ENCODE measurements at places on chromosomes 13 and 19.

DNA sequence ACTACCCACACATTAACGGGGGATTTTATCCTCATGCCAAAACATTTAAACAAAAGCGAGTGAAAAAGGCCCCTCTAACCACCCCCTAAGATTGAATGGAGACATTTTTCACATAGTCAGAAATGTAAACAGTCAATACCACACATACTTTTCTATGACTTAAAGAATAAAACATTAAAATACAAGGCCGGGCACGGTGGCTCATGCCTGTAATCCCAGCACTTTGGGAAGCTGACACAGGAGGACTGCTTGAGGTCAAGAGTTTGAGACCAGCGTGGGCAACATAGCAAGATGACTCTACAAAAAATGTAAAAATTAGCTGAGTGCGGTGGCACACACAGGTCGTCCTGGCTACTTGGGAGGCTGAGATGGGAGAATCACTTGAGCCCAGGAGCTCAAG lies 47.3 kb downstream of the MPHOSPH8 start:
- no peak for DNase-seq

GRCh38 chr13:85974608-85975366 lies 175.6 kb upstream of the SLITRK6 start:
- DNase-seq: no peak

DNA sequence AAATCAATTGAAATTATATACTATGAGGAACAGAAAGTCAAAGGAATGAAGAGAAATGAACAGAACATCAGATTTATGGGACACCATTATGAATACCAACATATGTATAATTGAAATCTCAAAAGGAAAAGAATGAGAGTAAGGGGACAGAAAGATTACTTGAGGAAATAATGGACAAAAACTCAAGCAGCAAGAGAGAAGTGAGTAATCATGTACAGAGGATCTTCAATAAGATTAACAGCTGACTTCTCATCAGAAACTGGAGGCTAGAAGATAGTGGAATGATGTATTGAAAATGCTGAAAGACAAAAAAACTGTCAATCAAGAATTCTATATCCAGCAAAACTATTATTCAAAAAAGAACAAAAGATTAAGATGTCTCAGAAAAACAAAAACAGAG lies 10.4 kb downstream of the MTUS2 start:
- DNase-seq: no peak

DNA sequence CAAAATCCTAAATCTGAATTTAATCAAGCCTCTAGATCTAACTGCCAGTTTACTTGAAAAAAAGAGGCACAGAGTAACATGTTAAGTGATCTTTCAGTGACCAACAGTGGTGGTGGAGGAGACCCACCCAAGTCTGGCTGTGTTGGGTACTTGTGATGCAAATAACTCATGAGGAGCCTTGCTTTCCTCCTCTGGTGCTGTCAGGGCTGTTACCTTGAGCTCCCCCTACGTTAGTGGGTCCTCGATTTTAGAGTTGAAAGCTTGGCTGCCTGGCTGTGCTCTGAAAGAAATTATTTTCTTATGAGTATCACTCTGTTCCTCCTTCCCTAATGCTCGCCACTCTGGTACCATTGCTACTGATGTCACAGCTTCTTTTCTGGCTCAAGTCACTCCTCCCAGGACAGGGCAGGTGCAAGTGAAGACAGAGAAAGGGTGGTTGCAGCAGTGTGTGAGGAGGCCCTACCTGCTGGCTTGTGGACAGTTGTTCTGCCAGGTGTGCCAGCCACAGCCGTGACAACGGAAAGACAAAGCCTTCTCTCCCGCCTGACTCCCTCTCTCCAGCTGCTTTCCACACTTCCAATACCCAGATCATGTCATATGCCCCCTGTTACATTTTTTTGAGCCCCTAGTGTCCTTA lies 6.5 kb upstream of the SUPT20H start:
- DNase-seq: no peak

GRCh38 chr13:23871616-23872220 lies 17.5 kb downstream of the MIPEP start:
- no peak for DNase-seq

GRCh38 chr19:43444531-43445287 lies 20.7 kb downstream of the LYPD3 start:
- DNase-seq: no peak

- no peak for DNase-seq
Observed at GRCh38 chr13:75393839-75394520, 88.0 kb downstream of the TBC1D4 start.

DNA sequence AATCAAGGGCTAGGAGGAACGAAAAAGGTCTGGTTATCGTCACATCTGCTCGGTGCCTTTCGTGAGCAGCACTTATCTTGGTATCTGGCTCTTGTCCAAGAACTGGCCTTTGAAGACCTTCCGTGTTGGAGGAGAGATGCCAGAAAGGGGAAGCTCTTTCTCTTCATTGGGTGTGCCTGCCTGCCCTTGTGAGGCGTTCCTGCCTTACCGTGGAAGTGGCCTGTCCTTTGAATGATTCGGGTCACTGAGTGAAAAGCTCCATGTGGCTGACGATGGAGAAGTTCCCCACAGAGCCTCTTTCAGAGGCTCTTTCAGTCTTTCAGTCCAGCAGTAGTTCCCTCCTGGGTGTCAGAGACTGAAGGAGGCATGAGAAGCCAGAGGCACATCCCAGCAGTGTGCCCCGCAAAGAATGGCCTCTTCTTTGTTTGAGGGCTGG lies 121.5 kb upstream of the SLC10A2 start:
- DNase-seq: no peak

- no peak for DNase-seq
Observed at GRCh38 chr13:72071713-72072112, 204.7 kb upstream of the DACH1 start.

DNA sequence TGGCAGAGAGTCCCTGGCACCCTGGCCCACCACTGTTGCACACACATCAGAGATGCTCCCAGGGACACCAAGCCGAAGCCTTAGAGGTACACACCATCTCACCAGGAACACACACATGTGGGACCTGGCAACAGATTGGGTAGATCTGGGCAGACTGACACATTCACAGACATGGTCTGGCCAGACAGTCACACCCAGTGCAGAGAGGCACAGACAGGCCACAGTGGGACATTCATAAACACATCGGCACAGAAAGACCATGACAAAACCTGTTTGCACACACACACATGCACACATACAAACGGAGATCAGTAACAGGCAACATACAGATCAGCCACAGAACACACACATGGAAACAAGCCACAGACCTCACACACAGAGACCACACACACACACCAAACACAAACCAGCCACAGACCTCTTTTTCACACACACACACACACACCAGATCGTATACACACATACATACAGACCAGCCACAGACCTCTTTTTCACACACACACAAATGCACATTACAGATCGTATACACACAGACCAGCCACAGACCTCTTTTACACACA lies 6.3 kb upstream of the JUNB start:
- no peak for DNase-seq

DNA sequence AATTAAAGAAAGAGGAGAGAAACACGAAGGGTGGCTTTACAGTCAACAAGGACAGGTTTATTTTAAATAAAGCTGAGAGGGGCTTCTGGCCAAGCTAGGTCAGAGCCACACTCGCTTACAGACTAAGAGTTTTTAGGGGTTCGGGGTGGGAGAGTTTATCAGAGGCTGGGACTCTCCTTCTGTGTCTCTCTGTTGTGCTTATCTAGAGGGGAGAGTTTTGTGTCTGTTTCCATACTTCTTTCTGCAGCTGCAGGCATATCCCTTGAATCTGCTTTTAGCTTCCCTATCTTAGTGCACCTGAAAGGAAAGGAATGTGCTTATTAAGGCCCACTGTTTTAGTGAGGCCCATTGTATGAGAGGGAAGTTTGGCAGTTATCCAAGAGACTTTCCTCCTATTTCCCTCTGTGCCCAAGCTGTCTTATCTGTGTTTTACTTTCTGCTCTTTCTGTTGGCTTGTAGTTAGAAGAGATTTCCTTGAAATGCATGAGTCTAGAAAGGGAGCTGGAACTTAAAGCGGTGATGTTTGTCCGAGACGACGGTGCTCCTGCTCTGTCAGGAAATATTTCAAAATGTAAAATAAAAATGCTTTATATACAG lies 275.3 kb downstream of the KCTD12 start:
- DNase-seq: no peak

- DNase-seq: no peak
Observed at GRCh38 chr19:15636026-15636425, 4.7 kb upstream of the CYP4F3 start.

DNA sequence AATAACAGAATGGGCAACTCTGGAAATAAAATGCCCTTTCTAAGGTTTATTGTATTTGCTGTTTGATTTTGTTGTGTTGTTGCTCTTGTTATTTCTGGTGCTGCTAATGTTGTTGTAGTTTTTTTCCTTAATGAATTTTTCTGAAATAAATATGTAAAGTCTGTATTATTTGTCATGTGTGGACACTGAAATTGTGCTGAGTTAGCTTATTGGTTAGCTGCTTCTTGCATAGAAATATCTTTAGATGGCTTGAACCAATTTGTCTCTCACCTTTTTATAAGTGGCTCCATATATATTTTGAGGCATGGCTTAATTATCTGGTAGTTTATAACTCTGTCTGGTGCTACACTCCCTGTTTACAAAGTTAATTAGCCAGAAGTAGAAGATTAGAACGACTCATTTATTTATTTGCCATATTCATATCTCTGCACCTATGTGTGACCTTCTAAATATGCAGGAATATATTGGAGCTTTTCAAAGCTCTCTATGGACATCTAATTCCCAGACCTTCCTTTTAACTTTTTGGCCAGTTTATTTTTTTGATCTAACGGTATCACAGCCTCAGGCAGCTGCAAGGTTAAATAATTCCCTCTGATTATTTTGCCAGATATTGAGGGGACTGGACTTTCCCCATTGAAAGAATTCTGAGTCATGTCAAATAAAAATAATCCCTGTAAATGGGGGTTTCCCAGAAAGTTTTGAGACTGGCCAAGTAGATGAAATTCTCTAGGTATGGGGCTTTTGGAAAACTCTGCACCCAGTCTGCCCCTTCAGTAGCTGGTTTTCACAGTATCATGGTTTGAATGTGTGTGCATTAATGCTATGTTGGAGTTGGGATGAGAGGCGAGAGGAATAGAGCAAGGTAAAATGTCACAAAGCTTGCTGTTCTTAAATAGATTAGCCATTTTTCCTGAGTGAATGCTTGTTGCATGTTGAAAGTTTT lies 1331.7 kb upstream of the MIR17HG start:
- no peak for DNase-seq

DNA sequence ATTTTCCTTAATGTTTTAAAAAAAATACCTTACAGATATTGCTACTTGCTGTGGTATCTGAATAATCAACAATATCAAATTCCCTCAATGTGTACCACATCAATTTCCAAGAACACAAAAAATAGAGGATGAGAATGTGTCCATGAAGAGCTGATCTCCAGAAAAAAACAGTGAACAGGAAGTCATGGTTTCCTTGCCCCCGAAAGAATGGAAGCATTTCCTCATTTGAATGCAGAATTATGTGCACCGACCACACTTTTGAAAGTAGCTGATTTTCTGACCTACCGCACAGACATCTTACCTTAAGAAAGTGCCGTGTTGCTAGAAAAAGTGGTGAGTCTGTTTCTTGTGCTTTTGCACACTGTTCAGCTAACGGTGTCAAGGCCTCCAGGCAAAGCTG lies 13.4 kb upstream of the EEF1AKMT1 start:
- no peak for DNase-seq

- no peak for DNase-seq
Observed at GRCh38 chr19:49831592-49831991, 13.5 kb downstream of the MED25 start.

- DNase-seq: no peak
Observed at GRCh38 chr19:29690842-29691241, 24.2 kb downstream of the C19orf12 start.

DNA sequence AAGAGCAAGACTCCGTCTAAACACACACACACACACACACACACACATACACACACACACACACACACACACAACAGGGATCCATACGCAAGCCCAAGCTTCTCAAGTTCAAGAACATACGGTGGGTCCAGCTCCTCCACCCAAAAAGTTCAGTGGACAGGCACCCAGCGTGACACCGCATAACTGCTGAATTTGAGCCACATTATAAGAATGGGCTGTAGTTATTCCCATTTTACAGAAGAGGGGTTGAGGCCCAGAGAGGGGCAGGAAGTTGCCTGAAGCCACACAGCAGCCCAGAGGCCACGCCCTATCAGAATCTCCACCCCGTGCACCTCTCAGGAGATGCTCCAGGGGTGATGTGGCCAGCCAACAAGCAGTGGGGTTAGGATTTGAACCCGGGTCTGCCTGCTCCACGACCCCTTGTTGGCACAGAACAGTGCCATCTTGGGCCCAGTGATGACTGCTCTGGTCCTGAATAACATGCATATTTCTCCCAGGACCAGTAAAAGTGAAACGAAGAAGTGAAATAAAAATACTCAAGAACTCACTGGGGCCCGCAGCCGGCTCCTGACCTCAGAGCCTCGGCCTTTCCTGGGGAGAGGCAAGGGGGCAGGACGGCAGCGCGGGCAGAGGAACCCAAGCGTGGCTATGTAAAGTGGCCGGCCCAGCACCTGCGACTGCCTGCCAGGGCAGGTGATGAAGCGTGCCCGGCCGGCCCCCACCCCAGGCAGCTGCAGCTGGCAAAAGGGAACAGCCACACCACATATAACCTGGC lies 61.9 kb downstream of the AP1M1 start:
- DNase-seq: no peak

DNA sequence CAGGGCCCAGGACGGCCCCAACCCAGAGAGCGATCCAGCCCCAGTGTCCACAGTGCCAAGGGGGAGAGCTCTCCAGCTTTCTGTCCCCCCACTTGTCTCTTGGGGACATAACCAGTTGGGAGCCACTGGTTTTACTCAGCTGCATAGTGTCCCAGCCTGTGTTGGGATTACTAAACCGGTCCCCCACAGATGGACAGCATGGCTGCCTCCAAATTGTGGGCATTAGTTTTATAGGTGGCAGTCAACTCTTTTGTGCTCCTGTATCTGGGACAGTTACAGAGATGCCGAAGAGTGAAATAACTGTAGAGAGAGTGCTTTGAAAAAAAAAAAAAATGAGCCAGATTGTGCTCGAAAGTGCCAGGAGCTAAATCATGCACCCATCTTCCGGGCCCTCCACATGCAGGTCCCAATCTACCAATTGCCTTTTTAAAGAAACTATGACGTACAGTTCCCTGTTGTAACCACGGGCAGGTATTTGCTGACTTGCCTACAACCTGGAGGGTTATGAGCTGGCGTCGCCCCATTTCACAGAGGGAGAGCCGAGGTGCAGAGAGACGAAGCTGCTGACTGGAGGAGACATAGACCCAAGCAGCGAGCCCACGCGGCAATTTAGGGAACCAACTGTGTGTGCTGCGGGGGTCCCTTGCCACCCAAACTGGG lies 2.4 kb upstream of the NFIC start:
- no peak for DNase-seq

DNA sequence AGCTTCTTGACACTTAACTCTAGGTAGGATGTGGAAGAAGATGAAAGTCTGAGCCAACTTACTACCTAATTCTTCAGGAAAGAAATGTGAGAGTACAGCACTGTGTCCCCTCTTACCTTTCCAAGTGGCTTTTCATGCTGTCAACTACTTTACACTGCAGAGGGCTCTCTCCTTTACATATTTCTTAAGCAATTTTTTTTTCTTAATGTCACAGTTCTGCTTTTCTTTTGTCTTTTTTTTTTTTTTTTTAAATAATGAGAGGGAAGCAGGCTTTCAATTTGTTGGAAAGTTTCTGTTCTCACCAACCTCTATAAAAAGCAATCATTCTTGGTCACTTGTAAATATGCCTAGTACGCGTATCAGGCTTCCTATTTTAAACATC lies 212.7 kb upstream of the MIR17HG start:
- no peak for DNase-seq

- DNase-seq: no peak
Observed at GRCh38 chr19:37943480-37943879, 36.5 kb downstream of the SIPA1L3 start.

Data from skeletal muscle cell (primary cell).